ENCODE measurements at places on chromosomes 12 and 14.
A peak's percentile ranks its signal among the peaks of the same experiment; 100 is the strongest.

- no peak for DNase-seq
Measured at GRCh38 chr14:51168215-51168613, 71.8 kb upstream of the TMX1 start.

GRCh38 chr12:88471331-88472045 is 108.8 kb downstream of the KITLG start:
- no peak for DNase-seq

- no peak for DNase-seq
Measured at GRCh38 chr12:93060666-93061472, 131.8 kb upstream of the EEA1 start.

GRCh38 chr12:111014547-111014946 is 94.2 kb upstream of the MYL2 start:
- no peak for DNase-seq

DNA sequence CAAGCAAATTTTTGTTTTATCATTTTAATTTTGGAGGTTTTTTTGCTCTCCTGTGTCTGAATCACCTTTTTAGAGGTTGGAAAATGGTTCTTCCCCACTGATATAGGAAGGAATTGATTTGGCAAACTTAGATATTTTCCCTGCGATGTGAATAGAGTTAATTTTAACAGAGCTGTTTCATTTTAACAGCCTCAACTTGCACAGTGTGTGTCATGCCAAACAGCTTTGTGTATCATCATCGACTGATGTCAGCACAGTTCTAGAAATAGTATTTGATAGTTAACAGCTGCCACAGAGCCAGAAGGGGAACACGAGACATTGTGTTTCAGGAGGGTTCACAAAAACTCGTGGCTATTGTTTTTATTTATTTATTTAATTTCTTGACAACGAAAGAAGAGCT is 243.1 kb upstream of the FOXN3 start:
- no peak for DNase-seq

GRCh38 chr12:2783936-2784600 is 10.7 kb upstream of the FKBP4 start:
- DNase-seq = peak; percentile 39

DNA sequence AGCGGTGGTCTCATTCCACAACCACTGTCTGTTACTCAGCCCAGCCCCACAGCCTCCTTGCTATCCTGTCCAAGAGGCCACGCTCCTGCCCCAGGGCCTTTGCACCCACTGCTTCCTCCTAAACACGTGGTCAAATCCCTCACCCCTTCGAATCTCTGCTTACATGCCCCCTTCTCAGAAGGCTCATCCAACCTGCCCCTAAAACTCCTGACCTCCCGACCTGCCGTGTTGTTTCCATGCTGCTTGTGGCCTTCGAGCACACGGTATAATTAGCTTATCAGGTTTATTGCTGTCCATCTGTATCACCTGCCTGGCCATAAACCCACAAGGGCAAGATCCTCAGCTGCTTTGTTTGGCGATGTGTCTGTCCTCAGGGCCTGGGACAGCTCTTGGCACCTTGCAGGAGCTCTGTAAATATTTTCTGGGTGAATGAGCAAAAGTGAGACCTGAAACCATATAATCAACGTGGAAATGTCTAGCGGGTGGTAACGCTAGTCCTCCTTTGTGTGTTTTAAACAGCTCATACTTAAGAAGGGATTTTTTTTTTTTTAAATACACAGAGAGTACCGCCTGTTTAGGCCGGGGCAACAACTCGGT is 36.0 kb downstream of the SCARB1 start:
- DNase-seq = no peak

GRCh38 chr14:46245276-46245675 is 406.3 kb downstream of the RPL10L start:
- DNase-seq = no peak

DNA sequence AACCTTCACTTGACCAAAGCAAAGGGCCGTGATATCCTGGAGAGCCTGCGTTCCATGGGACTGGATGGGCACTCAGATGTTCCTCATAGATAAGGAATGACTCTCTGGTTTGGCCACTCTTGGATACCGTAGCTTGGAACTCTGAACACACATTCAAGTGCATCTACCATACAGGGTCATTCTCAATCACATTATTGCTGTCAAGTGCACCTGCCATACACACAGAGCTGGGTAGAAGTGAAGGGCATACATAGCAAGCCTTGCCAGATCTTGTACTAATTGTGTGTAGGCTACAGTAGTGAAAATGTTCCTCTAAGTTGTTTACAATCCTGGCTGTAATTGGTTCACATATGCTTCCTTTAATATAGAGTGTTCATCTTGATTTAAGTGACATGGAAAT is 58.3 kb downstream of the PELI2 start:
- no peak for DNase-seq

DNA sequence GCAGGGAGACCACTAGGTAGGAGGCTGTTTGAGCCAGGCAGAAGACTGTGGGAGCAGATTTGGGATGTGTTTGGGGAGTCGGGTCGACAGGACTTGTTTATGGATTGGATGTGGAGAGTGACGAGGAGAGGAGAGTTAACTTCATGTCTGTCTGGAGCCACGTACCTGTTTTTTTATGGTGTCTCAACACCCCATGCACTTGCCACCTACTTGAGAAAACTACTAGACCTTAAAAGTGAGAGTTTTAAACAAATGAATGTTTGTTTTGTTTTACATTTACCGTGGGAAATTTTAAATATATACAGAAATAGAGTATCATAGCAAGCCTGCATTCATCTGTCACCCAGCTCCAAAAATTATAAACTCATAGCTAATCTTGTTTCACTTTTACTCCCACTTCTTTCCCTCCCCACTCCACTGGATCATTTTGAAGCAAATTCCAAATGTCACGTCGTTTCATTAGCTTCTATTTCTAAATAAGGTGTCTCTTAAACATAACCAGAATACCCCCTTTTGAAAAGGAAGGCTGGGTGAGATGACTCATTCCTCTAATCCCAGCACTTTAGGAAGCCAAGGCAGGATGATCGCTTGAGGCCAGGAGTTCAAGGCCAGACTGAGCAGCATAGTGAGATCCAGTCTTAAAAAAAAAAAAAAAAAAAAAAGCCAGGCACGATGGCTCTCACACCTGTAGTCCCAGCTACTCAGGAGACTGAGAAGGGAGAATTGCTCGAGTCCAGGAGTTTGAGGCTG is 136.2 kb downstream of the ANO6 start:
- DNase-seq = no peak

DNA sequence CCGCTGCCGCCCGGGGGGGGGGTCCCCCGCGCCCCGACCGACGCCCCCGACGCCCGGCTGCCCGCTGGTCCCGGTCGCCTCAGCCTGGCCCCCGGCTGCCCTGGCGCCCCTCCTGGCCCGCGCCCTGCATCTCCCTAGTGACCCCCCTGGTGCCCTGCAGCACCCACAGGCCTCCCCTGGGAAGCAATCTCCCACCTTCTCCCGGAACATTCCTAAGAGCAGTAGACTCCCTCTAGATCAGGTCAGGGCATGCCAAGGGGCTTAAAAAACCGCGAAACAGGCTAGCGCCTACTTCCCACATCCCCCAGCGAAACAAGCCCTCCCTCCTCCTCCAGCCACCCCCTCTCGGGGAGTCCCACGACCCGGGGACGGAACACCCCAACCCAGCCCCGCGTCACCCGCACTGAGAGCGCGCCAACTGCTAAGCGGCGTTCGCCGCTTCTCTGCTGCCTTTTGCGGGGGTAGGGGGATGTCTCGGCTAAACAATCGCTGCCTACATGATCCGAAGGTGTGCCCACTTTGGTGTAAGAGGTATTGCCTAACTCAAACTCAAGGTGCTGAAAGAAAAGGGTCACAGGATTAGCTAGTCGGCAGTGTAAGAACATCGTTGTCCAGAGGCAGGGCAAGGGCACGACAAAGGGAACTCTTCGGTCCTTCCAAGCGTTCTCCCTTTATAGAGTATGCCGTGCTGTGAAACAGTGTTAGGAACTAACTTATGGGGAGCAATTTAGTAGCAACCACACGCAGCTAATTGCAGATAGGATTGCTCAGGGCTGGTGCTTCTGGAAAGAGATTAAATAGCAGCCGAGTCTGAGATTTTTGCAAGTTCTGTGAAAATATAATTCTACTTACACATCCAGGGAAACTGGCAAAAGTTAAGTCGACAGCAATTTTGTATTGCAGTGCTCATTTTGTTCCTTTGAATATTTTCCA is 619 bp upstream of the NTN4 start:
- no peak for DNase-seq

GRCh38 chr12:77124767-77125166 is 59.4 kb upstream of the E2F7 start:
- no peak for DNase-seq

- DNase-seq = no peak
Measured at GRCh38 chr14:44988694-44989093, 26.7 kb downstream of the TOGARAM1 start.

- DNase-seq = no peak
Measured at GRCh38 chr14:95341115-95341514, 21.4 kb upstream of the CLMN start.

DNA sequence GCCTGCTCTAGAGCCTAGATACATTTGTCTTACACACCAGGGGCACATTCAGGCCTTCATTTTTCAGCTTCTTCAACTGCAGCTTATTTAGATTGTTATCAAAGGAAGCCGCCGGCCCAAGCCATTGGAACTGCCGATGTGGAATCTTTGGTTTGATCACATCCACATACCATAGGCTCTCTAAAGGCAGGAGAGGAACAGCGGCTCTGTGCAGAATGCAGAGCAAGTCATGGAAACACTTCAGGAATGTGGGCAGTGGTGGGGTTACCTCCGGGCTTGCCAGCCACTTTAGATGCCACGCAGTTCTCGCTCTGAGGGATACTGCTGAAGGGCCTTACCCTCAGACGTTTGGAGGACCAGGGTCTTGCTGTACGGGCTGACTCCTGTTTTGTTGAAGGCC is 53.4 kb upstream of the PYGL start:
- DNase-seq = no peak

DNA sequence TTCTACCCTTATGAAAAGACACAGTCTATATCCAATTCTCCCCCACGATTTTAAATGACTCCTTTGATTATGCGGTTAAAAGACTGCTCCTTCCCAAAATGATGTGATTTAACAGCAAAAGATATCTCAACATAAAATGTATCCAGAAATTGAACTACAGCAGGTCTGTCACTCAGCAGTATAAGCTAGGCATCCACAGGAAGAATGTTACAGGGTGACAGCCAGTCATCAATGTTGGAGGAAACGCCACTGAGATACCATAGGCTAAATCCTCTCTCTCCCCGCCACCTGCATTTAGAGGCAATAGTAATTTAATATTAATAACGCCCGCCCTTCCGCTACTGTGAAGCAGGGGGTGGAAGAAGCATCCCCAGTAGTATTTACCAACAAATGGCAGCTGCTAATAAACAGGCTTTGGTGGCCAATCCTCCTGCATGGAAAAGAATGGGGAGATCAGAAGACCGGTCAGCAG is 613 bp downstream of the RECQL start:
- no peak for DNase-seq

GRCh38 chr12:6326316-6327228 is 15.3 kb downstream of the TNFRSF1A start:
- DNase-seq = no peak

DNA sequence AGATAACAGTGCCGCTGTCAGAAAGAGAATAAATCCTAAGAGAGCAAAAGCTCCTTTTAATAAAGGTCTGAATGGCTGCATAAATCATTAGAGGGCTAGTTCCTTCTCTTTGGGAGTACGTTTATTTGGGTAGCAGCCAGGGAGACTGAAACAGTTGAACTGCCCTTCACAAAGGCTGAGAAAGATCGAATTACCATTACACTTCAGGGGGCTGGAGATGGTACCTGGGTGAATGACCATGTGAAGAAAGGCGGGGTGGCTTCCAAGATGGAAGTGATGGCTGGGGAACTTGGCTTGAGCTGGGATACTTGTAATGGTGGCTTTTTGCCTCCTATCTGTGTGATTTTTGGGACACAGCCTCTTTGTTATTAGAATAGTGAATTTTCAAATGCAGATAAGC is 1.7 kb upstream of the FGD4 start:
- no peak for DNase-seq

DNA sequence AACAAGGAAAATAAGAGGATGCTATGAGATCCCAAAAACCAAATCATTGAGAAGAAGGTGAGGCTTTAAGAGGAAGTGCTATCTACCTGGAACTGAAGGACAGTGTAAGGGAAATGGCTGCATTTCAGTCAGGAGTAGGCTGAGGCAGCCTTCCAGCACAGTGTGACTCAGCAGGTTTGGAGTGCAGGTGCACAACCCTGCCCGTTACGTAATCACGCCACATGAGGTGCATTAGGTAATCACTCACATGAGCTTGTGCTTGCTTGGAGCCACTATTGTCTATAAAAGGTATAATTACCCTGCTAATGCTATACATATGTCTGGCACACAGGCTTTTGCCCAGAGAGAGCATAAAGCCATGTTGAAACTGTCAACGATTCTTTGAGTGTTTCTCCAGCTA is 74.9 kb downstream of the DIO2 start:
- DNase-seq = no peak

GRCh38 chr12:96425951-96426350 is 25.7 kb upstream of the CDK17 start:
- no peak for DNase-seq

DNA sequence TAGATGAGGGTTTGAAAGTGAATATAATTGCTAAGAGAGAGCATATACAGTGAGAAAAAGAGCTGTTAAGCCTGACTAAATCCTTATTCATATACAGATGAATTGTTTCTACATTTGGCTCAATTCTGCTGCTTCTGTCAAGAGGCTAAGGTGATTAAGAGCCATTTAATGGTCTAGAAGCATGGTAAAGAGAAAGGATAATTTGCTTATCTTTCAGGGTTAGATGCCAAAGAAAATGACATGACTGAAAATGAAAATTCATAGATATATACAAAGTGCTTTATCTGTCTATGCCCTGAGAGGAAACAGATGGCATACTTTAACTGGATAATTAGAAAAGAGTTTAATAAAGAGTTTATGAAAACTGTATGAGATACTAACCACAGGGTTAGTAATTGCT is 834.9 kb downstream of the SLC6A15 start:
- no peak for DNase-seq
